Jurkat, Clone E6-1 (cell line): ENCODE measurements at places on chromosomes 16 and 17.

DNA sequence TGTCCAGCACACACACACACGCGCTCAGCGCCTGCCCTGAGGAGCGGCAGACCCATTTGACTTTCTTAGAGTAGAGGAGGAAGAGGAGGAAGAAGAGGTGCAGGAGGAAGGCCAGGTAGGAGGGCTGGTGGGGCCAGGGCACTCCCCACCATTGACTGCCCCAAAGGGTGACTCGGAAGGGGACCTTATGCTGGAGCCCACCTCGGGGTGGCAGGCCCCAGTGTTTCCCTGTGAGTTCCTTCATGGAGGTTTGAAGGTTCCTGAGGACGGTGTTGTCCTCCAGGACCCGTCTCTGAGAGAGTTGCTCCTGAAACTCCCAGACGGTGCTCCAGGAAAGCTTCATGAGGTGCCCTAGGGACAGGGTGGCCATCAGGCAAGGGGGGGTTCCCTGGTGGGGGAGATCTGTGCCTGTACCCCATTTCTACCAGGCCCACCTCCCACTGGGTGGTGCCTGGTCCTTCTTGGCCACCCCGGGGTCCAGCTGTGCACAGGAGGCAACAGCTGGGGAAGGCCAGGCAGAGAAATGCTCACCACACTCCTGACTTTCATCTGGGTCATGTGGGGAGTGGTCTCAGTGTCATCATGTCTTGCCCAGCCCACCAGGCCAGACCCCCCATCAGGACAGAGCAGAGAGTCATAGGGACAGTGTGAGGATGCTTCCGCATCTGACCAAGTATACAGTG is 89.5 kb downstream of the TNFRSF13B start:
- DNase-seq = no peak

- DNase-seq = no peak
These were observed 7.5 kb upstream of the MPHOSPH6 start for GRCh38 chr16:82177555-82177954.

DNA sequence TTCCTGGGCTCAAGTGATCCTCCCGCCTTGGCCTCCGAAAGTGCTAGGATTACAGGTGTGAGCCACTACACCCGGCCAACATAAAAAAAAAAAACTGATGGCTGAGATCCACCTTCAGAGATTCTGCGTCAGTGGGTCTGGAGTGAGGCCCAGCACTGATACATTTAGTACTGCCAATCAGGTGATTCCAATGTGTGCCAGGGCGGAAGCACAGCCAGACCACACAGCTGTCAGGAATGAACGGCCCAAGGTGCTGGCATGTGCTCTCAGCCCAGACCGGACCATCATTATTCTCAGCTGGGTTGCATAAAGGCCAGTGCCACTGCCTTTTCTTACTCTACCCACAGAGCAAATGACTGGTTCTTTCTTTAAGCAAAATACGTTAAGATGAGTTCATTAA is 1.2 kb upstream of the BCO1 start:
- no peak for DNase-seq

GRCh38 chr17:17635126-17635525 is 43.6 kb upstream of the PEMT start:
- no peak for DNase-seq

DNA sequence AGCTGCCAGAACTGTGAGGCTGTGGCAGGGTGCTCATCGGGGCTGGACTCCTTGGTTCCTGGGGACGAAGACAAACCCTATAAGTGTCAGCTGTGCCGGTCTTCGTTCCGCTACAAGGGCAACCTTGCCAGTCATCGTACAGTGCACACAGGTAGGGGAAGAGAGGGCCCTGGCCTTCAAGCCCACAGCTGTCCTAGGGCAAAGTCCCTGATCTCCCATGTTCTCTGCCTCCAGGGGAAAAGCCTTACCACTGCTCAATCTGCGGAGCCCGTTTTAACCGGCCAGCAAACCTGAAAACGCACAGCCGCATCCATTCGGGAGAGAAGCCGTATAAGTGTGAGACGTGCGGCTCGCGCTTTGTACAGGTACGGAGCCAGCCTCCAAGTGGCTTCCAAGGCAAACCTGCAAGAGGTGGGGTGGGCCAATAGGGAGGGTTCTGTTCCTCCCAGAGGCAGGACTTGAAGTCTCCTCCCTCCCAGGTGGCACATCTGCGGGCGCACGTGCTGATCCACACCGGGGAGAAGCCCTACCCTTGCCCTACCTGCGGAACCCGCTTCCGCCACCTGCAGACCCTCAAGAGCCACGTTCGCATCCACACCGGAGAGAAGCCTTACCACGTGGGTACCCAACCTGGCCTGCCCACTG is 3.7 kb downstream of the BCL6B start:
- no peak for DNase-seq
